Activated CD8-positive, alpha-beta memory T cell treated with anti-CD3 and anti-CD28 coated beads for 24 hours (primary cell): ENCODE measurements at places on chromosomes 13 and 19.
A peak's percentile ranks its signal among the peaks of the same experiment; 100 is the strongest.

GRCh38 chr19:49255674-49256073 is 69.3 kb downstream of the SLC6A16 start:
- DNase-seq = no peak

GRCh38 chr19:47514151-47514868 is 553 bp downstream of the NAPA start:
- DNase-seq = no peak

DNA sequence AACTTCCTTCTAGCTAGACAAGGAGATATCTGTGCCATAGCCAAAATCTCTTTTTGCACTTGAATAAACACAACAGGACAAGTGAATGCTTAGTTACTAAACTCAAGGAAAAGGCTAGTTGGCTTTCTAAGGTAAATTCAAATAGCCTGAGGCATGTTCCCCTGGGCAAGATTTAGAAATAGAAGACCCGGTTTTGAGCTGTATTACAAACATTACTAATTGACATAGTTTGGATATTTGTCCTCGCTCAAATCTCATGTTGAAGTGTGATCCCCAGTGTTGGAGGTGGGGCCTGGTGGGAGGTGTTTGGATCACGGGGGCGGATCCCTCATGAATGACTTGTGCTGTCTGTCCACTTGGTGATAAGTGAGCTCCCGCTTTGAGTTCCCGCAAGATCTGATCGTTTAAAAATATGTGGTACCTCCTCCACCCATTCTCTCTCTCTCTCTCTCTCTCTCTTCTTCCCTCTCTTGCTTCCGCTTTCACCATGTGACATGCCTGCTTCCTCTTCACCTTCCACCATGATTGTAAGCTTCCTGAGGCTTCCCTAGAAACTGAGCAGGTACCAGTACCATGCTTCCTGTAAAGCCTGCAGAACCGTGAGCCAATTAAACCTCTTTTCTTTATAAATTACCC is 3.9 kb upstream of the KBTBD6 start:
- DNase-seq = no peak

DNA sequence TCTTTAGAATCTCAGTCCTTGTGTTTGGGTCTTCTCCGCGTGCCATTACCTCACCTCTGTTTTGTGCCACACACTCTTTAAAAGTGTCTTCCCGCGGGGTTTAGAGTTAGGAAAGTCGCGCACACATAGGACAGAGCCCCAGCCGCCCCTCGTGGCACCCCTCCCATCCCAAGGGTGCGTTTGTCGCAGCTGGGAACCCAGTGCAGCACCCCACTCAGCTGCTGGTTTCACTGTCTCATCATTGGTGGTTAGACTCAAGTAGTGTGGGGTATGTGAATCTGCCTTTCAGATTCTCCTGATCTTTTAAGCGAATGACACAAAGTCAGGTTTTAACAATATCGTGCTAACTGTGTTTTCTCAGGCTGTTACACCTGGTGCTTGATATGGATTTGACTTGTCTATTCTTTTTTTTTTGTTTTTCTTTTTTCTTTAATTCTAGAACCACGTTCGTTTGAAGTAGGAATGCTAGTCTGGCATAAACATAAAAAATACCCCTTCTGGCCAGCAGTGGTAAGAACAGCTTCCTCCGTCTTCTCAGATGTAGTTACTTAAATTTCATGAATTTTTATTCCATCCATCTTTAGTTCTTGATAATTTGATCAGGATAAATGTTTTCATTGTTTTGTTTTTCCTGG is 19.5 kb upstream of the NDUFS7 start:
- peak; percentile 65 for DNase-seq

GRCh38 chr19:19081642-19082151 is 17.9 kb downstream of the SLC25A42 start:
- no peak for DNase-seq

DNA sequence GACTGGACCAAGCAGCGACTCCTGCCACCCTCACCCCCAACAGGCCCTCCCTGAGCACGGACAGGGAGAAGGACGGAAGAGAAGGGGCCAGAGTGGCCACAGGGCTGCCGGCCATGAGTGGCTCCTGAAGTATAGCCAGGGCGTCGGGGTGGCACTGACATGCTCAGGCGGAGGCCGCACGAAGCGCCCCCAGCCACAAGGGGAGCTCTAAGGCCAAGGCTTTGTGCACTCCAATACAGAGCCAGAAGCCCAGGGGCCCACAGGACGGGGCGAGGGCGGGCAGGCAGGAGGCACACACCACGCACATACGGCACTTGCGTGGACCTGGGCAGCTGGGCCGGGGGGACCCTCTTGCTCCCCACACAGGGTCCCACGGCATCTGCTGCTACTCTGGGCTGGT is 52.0 kb downstream of the KLF2 start:
- DNase-seq = no peak

GRCh38 chr13:66896933-66897332 is 333.2 kb downstream of the PCDH9 start:
- no peak for DNase-seq

DNA sequence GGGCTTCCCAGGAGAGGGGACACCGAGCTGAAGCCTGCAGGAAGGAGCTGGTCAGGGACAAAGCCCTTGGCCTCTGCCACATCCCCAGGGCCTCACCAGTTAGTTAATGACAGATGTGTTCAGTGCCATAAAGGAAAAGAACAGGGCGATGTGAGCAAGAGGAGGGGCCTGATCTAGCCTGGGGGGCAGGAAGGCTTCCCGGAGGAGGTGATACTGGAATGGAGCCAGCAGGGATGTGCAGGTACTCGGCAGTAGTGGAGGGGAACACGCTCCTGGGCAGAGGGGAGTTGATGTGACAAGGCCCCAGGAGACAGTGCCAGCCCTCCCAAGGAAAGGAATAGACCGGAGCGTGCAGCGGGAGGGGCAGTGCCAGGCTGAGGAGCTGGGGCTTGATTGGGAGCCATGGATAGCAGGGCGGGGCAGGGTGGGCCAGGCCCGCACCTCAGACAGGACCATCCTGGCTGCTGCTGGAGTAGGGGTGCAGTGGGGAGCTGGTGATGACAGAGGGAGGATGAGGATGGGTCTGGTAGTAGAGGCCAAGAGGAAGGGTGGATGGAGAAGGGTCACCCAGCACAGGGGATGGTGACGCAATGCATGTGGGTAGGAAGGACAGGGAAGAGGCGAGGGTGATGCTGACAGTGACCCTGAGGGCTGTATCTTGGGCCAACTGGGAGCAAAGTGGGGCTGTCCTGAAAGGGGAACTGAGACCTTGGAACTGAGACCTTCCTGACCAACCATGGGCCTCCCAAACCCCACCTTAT is 4.1 kb downstream of the C19orf33 start:
- DNase-seq = no peak

GRCh38 chr13:52459668-52460067 is 4.4 kb downstream of the CKAP2 start:
- no peak for DNase-seq

DNA sequence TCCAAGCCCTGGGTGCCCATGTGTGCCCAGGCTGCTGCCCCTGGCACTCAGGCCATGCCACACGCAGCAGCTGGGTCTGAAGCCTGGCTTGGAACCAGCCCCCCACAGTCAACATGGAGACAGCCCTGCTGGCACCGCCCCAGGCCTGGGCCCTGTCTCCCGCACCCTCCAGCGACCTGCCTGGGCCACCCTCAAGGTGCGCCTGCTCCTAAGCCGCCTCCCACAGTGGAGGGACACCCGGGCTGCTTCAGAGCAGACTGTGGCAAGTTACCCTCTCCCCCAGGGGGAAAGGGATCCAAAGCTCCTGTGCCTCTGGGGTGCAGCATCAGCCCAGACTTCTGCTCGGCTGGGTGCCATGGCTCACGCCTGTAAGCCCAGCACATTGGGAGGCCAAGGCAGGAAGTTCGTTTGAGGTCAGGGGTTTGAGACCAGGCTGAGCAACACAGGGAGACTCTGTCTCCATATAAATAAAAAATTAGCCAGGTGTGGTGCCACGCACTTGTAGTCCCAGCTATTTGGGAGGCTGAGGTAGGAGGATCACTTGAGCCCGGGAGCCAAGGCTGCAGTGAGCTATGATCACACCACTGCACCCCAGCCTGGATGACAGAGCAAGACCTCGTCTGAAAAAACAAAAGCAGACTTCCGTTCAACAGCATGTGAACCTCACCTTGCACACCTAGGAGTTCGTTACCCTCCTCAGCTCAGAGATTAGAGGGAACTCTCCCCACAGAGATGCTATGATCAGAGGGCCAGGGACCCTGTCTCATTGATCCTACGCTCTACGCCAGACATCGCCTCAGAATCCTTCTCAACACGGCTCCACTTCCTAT is 15.6 kb downstream of the ELL start:
- DNase-seq = no peak

DNA sequence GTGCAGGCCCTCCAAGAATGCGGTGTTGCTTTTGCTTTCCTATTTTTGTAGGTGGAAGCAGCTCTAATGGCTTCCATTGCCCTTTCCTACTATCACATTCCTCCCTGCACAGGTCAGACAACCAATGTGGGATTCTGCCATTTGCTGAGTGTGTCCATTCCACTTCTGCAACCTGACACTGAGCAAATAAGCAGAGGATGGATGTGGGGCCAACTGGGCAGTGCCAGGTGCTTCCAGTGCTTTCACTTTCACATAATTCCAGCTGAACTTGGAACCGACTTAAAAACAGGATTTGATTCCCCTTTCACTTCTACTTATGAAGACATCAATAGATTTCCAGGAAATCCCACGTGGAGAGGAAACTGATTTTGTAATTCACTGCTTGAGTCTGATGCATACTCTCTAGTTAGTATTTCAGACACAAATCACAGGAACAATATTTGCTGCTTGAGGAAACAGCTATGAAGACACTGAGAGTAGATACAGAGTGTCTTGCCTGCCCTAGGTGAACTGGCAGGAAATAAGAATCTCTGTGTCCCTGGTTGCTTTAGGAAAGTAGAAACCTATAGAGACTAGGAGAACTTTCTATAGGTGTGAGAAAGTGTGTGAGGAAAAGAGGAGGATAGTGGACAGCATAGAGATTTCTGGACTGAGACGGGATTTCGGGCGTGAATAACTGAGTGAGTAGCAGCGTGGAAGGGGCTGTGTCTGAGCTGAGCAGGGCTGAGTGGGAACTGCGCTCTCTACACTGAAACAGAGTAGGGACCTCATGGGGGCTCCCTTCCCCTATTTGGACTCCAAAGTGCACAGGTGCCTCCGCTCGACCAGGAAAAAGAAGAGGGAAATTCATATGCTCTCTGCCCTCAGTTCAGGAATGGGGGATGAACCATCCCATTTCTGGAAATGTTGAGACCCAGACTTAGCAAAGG is 22.5 kb downstream of the LGALS16 start:
- no peak for DNase-seq

- DNase-seq = no peak
Measured at GRCh38 chr19:1445932-1446712, 3.8 kb upstream of the APC2 start.

GRCh38 chr13:47251771-47252170 is 354.9 kb upstream of the HTR2A start:
- DNase-seq = no peak

DNA sequence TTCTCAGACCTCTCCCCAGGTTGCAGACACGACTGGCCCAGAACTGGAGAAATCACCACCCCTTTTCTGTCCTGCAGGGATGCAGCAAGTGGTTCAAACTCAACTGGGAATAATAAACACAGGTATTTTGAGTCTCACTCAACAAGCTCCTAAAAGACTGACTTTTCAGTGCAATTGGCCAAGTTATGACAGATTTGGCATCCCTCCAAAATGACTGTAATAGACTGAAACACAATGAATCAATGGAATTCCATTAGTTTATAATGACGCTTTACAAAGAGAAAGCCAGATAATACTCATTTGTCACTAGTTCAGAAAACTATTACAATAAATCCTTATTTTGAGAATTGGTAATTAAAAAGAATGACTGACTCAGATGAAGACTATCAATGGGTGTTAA is 38.1 kb downstream of the MIPEP start:
- no peak for DNase-seq

DNA sequence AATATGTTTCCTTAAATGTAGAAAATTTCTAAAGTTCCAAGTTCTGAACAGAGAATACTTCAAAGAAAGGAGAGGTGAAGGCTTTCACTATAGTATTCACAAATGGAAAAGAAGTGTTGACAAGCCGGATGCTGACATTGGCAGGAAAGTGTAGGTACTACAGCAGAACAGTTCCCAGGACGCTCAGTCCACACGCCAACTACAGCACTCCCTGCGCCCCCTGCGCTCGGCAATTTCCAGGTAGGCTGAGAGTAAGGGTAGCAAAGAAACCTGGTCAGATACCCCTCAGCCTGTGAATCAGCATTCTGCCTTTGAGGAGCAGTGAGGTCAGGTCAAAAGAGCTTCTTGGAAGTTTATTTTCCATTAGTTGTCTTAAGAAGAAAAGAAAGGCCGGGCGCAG is 115.3 kb downstream of the NALCN start:
- DNase-seq = no peak

DNA sequence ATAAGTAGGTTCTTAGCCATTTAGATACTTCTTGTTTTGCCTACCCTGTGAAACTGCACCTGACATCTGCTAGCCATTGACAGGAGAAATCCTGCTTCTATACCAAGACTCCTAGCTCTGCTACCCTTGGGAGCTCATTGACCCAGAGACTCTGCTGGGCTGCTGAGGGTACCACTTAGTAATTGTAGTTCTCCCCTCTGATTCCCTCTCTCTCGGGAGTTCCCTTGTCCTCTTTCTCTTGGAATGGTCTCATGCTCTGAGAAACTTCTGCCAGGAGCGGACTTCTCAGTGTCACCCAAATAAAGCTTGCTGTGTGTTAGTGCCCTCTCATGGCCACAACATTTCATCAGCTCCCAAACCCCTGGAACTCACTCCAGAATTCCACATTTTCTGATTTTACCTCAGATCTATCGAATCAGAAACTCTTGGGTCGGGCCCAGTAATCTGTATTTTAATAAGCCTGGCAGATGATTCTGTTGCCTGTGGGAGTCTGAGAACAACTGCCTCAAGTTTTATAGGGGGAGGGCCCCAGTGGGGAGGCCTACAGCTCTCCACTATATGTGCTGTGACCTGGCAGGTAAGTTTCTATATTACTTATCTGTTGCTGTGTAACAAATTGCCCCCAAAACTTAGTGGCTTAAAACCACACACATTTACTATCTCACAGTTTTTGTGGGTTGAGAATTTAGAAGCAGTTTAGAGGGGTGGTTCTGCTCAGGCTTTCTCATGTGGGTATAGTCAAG is 221.1 kb downstream of the TDRD3 start:
- no peak for DNase-seq

DNA sequence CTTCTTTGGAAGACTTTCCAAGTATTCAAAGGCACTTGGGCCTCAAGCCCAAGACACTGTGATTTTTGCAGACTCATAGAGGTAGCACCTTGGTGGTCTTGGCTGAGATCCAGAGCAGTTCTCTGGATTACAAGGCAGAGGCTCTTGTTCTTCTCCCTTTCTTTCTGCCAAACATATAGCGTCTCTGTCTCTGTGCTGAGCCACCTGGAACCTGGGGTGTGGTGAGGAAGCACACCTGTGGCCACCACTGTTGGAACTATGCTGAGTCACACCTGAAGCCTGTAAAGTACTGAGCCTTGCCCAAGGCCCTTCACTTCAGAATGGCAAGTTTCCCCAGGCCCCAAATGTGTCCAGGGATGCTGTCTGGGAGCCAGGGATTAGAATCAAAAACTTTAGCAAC is 127.5 kb downstream of the FREM2 start:
- no peak for DNase-seq

GRCh38 chr13:45899406-45899805 is 47.9 kb upstream of the SIAH3 start:
- no peak for DNase-seq
